GM19239 (cell line): ENCODE measurements at places on chromosomes 13 and 19.

DNA sequence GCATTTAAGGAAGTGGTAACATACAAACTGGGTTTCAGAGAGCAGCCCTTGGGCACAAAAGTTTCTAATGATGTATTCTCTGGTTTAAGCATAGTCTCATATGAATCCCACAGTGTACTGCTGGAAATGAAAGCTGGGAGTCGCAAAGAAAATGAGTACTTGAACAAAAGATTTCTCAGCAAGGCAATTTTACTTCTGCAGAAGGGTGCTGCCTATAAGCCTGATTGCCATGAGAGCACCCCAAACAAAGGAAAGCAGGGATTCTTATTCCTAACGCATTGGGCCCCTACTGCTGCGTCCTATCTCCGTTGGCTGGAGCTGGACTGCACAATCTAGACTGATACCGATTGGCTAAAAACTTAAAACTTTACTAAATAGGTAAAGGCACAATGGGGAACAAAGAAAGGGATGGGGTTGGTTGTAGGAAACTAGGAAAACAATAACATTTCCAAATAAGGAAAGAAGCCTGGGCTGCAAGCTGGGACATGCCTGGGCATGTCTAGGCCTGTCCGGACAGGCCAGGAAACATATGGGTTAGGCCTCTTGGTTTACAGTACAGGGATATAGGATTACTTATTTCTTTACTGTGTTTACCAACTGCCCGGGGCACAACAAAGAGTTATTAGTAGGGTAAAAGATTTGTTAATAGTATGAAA, 27.4 kb upstream of the VN1R4 start:
- no peak for DNase-seq

DNA sequence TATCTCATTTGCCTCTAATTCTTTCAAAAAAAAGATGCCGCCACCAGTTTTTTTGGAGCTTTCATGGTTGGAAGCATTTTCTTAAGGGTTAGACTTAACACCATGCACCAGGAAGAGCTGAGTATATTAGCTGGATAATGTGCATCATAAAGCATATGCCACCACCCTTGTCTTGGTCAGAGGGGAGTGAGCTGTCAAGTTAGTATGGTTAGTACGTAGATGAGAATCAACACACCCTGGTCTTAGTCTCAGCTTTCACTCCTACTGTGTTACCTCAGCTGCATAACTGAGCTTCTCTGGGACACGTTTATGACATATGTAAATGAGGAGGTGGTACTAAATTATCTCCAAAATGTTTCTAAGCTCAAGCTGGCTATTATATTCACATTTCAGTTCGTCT, 415.6 kb downstream of the DCT start:
- no peak for DNase-seq

- DNase-seq = no peak
These were observed 85.4 kb upstream of the TUBA3C start for GRCh38 chr13:19266979-19267378.

DNA sequence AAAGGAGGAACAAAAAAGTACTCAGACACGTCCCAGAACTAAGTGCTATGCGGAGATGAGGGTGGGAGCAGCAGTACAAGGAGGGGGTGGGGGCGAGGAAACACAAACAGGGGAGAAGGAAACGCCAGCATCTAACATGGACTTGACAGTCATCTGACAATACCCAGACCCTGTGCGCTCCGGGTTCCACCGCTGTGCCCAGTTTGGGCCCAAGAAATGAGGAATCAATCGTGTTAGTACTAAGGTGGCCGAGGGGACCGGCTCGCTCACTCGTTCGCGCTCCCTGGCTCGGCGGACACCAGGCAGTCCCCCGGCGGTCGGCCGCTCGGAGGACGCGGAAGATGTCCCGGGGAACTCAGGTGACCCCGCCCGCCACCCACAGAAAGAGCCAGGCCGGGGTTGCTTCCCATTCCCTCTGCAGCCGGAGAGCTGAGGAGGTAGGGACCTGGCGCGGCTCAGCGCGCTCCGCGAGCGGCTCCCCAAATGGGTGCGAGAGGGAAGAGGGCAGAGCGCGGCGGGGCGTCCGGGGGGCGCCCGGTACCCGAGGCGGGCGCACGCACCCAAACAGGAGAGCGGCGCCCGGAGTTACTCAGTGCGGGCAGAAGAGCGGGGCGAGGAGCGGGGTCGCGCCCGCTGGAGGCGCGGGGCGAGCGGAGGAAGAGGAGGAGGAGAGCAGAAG, 616 bp downstream of the TSHZ3 start:
- no peak for DNase-seq

DNA sequence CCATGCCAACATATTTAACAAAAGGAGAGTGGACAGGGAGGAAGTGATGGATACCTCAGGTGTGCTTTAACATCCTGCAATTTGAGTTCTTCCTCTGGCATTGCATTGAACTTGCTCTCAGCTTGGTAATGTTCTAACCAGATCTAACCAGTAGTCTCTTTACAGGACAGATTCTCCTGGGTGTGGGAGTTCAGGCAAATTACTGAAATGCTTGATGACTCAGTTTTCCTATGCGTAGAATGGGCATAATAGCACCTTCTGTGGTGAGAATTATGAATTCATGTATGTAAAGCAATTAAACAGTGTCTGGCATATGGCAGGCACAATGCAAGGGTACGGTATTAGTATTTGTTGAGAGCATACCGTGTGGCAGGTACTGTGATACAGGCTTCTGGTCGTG, 3.6 kb downstream of the AKAP11 start:
- DNase-seq = no peak

DNA sequence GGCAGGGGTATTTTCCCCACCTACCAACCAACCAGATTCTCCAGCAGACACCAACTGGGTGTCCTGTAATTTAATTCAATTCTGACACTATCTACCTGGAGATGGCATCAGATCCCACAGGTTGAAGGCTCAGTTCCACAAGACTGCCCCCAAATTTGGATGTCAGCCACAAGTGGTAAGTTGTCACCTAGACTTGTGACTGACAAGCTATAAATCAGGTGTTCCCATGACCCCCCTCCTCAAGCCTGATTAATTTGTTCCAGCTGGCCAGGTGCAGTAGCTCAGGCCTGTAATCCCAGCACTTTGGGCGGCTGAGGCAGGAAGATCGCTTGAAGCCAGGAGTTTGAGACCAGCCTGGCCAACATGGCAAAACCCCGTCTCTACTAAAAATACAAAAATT, 10.6 kb upstream of the HAUS5 start:
- no peak for DNase-seq

DNA sequence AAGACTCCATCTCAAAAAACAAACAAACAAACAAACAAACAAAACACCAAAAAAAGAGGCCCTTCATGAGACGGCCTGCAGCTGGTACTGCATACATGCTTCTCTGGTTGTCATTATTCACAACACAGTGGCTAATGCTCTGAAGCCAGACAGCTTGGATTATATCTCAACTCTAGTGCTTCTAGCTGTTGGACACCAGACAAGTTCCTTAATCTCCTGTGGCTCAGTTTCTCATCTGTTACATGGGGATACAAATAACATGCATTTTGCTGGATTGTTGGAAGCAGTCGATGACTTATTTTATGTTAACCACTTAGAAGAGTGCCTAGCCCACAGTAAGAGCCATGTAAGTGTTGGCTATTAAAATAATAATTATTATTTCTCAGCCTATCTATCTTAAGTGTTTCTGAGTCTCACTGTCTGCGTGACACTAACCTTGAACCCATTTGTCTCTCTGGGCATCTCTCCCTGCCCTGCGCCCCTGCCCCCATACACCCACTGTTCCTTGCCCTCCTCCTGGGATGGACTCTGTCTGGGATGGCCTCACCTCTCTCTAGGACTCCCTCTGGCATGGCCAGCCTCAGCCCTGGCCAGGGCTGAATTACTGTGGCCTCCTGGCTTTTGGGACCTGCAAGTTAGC, 3.1 kb upstream of the JUNB start:
- DNase-seq = no peak
